ACHN (cell line): ENCODE measurements at places on chromosomes 16 and 17.

GRCh38 chr17:78748730-78749317, 33.2 kb downstream of the CYTH1 start:
- no peak for DNase-seq

DNA sequence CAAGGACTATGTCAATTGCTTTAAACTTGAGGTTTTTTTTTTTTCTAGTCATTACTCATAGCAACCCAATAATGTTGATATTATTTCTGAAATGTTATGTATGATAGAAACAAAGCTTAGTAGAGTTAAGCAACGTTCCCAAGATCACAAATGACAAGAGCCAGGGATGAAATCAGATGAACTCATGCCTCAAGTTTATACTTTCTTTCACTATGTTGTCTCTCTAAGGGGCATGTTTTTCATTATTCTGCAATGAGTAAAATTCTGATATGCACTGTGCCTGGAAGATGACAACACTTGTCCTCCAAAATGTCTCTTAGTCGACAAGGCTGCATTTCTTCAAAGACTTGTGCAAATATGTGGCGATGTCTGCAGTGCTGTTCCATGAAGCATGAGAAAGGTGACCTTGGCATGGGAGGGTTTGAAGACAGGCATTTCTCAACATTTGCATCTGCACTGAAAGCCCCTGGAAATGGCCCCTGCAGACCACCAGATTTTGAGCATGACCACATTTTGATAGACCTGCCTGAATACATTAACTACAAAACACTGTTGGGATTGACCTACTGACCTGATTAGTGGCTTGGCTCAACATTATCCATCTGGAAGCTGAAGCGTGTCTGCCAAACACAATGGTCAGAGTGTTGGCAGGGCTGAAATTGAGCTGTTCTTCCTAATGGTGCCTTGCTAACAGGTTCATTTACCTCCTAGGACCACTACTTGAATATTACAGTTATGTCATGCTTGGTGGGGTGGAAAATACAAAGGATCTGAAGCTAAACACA, 1027.5 kb downstream of the CDH11 start:
- DNase-seq = no peak

DNA sequence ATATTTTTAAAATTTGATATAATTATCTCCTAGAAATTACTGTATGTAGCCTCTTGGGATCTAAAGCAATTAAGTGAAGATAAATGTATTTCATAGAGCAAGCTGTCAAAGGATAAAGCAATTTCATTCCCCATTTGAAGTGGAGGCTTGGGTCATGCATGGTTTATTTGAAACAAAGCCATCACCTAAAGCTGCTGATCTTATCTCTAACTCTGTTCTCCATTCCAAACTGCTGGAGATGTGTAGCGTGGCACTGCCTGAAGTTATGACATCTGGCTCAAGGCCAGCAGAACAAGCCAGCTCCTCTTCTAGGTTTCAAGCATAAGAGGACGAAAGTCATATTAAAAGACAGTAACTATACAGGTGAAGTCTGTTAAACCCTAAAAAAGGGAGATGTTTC, 83.9 kb downstream of the HIC1 start:
- DNase-seq = no peak

DNA sequence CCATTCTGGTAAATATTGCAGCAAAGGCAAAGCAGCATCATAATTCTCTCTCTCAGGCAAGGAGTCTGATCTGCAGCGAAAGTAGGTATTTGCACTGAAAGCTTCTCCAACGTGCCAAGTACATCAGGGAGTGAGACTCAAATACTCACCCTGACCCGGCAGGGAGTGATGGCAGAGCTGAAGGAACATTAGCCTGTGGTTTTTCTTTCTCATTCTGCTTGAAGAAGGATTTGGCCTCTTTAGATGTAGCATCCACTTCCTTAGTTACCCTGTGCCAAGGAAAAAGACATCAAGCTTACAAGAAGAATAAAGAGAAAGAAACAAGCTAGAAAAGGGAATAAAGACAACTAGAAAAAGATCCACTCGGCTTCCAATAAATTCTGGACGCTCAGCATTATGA, 38.4 kb downstream of the CFDP1 start:
- no peak for DNase-seq

DNA sequence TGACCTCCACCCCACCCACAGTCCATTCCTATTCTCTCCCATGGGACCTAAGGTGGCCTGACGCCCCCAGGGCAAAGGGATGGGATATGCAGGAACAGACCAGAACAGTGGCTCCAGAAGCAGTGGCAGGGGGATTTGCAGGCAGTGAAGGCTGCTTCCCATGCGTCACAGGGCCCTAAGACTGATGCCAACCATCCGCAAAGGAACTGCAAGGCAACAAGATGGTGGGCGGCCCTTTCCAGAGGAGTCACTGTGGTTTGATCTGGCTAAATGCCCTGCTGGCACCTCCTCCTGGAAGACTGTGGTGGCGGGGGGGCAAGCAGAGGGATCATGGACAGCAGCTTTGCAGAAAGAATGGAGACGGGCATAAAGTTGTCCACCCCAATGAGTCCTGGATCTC, 4.4 kb upstream of the SLC39A11 start:
- DNase-seq = no peak

- no peak for DNase-seq
These were observed 109.5 kb upstream of the EEF2KMT start for GRCh38 chr16:5207001-5207523.

DNA sequence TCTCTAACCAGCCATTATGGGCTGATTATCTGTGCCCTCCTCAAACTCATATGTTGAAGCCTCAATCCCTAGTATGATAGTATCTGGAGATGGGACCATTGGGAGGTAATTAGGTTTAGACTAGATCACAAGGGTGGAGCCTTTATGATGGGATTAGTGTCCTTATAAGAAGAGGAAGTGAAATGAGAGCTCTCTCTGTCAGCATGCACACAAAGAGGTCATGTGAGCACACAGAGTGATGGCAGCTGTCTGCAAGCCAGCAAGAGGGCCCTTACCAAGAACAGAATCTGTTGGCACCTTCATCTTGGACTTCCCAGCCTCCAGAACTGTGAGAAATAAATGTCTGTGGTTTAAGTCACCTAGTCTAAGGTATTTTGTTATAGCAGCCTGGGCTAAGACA, 101.9 kb downstream of the PCTP start:
- DNase-seq = no peak

GRCh38 chr17:6567528-6568183, 11.3 kb upstream of the PITPNM3 start:
- DNase-seq = no peak

- no peak for DNase-seq
These were observed 5.3 kb downstream of the UNC119 start for GRCh38 chr17:28547096-28547622.

DNA sequence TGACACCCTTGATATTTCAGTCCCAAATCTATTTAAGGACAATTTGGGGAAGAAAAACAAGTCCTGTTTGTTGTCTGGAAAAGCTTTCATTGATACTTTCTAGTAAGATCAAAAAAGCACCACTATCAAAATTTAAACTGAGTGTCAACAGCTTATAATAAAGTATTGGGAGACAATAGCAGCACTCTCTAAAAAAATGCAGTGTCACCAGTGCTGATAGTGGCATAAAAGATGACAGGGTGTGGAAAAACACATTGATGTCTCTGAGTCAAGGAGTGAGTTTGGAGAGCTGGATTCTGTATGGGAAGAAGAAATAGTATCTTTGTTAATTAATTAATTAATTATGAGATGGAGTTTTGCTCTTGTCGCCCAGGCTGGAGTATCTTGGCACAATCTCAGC, 8.3 kb upstream of the TOM1L1 start:
- no peak for DNase-seq

GRCh38 chr17:4100883-4101756, 41.7 kb downstream of the ZZEF1 start:
- no peak for DNase-seq

DNA sequence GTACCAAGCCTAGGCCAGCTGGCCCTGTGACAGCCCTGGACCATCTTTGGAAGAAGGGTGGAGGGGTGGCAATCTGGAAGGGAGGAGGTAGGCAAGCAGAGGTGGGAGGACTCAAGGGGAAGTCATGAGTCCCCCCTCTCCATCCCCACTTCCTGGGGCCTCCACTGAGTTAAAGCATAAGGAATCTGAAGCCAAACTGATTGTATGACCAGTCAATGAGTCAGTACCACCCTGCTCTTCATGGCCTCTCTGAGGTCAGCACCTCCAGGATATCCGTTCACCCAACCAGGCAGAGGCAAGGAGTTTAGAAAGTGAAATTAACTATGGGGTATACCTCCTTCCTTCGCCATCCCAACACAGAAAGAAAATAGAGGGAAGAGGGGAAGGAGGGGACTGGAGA, 272.7 kb downstream of the SOX9 start:
- peak; percentile 94 for DNase-seq

DNA sequence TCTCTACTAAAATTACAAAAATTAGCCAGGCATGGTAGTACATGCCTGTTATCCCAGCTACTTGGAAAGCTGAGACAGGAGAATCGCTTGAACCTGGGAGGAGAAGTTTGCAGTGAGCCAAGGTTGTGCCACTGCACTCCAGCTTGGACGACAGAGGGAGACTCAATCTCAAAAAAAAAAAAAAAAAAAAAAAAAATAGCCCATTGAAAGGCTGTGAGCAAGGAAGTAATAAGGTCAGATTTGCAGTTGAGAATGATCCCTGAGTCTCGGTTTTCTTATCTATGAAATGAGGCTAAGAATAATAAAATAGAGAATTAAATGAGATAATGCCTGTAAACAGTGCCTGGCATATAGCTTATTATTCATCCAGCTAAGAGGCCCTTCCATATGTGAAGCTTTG, 1.3 kb upstream of the PDK2 start:
- peak; percentile 51 for DNase-seq

DNA sequence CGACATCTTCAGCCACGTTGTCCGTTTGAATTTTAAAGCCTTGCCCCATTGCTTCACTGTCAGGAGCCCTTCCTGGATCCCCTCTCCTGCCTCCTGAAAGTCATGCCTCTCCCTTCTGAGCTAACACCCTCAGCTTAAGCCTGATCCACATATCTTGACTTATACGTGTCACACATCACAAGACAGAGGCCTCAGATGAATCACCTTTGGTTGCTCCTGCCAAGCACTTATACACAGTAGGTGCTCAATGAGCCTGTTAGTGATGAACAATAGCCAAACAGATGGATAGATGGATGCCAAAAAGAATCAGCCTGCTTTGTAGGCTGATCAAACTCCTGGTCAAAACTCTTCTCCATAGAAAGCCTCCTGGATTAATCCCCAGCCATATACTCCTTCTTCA, 31.8 kb downstream of the PITPNM3 start:
- peak; percentile 93 for DNase-seq

- DNase-seq = no peak
These were observed 74.6 kb upstream of the CACNG5 start for GRCh38 chr17:66760324-66760723.

DNA sequence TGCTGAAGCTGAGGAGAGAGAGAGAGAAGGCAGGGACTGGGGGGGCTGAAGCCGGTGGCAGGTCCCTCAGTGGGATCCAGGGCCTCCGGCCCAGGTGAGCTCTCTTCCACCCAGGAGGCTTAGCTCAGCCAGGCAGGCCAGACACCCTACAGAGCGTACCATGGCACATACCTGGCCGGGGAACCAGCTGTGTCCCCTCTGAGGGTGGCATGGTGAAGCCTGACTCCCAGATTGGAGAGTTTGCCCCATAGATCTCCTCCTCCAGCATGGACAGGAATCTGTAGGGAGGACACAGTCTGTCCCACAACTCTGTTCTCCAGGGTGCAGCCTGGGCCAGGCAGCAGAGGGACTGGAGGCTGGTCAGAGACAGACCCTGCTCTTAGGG, 3.0 kb downstream of the KAT2A start:
- DNase-seq = no peak

- DNase-seq = peak; percentile 74
These were observed 53.7 kb downstream of the SF3B3 start for GRCh38 chr16:70577256-70577698.

DNA sequence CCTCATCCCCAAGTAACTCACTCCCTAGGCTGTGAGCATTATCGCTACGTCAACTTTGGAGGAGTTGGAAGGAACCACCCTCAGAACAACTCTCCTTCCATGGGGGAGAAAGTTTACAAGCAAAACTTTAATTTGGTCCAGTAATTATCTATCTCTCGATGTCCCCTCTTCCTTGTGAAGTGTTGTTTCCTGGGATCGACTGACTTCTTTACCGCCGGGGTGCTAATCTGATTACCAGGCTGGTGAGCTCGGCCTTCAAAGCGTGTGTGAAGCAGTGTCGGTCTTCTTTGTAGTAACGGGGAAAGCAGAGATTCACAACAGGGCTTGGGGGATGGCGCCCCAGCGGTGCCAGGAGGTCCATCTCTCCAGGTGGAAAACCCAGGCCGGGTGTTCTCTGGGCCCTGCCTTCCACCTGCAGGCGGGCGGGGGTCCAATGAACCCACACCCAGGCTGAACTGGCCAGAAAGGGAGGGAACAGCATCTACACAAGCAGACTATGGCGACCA, 14.5 kb upstream of the FOXF1 start:
- DNase-seq = no peak

DNA sequence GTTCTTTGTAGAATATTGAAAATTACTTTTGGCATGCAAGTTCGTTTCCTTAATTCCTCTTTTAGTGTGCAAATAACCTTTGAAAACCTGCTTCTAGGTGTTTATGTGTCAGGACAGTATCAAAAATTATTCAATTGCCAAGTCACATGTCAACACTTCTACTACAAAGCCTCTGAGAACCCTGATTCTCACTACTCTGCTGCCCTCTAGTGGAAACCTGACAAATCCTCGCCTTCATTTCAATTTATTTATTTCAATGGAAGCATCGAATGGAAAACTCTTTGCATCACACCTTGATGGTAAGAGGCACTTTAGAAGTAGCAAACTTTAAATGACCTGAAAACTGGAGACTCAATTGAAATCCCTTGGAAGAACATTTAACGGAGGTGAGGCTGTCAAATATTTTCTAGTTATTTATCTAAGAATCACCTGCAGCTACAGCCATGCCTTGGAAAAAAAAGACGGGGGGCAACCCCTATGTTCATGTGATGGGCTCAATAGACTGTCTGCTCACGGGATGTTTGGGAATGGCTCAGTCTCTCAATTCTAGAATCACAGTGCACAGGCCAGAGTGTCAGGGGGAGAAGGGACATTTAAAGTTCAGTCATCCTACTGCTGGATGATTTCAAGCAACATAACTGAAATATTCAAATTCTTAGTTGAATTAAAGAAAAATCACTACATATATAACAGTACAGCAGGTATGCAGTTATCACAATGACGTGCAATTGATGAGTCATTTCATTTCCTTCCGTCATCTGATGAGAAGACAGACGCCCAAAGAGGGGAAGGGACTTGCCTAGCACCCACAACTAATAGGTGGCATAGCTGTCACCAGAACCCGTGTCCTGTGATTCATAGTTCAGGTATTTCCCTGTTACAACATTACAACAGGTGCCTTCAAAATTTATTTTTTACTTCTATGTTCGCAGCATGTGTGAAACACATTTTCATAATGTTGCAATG, 563.9 kb downstream of the TOX3 start:
- peak; percentile 82 for DNase-seq
